ENCODE measurements at places on chromosomes 16 and 17.

GRCh38 chr17:7988750-7989178, 13.7 kb upstream of the GUCY2D start:
- no peak for DNase-seq

GRCh38 chr17:35053204-35053603, 10.3 kb downstream of the RFFL start:
- no peak for DNase-seq

GRCh38 chr17:39576187-39576586, 31.5 kb downstream of the NEUROD2 start:
- no peak for DNase-seq

DNA sequence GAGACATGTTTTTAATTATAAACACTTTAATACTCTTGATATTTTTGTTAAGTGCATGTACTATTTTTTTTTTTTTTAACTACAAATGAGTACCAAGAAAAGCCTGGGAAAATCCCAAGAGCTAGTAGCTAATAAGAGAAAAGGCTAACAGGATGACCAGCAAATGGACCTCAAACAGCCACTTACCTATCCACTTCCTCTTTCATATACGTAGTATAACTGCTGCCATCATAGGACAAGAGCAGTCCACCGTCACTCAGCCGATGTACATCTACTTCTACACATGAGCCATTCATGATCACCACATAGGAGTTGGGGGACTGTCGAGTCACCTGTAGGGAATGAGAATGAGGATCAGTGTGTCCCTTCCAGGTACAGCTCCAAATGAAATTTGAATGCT, 128.0 kb upstream of the C17orf78 start:
- DNase-seq, result no peak

DNA sequence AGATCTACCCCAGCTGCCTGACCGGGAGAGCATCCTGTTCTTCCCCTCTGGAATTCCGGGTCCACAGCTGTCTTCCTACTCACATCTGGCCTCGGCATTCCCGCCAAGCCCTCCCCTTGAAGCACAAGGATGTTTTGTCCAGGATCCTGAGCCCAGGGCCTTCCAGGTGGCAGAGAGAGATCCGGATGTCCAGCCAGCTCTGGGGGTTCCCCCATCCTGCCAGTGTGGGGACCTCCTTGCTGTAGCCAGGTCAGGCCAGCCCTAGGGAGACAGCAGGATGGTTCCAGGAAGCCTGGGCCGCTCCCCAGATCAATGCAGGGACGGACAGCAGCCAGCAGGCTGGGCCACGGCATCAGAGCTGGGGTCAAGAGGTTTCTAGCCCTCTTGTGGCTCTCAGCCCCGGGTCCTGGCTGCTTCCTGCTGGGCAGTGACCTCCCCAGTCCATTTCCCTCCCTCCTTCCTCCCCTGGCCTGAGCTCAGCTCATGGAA, 55.3 kb downstream of the SOCS3 start:
- DNase-seq, result no peak

DNA sequence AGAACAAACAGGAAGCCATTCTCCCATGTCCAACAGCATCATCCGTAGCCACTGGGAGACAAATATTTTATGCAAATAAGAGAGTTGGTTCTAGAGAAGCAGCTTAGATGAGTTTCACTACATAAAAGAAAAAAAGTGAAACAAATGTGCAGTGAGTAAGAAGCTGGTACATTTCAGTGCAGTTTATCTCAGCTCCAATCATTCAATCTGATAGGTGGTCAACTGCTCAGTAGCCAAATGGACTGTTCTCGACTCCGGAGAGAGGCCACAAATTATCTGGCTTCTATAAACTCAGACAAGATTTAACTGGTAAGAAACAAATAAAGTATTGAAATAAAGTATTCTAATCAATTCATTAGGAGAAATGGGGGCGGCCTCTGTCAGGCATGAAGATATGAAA, 68.3 kb downstream of the MAF start:
- no peak for DNase-seq

- DNase-seq, result no peak
These were observed 624.5 kb downstream of the TOX3 start for GRCh38 chr16:51922476-51922875.

DNA sequence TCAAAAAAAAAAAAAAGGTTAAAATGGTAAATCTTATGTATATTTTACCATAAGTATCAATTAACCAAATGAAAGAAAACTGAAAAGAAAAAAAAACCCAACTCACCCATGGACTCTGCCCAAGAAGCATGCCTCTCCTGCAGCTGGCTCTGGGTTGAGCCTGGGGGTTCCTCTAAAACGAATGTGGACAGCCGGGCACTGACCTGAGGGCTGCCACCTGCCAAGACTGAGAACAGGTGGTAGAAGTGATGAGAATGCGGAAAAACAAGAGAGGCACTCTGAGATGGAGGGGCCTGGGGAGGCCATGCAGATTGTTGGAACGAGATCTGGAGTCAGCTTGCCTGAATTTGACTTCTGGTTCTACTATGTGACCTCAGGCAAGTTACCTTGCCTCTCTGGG, 85.5 kb upstream of the MSI2 start:
- DNase-seq, result no peak

DNA sequence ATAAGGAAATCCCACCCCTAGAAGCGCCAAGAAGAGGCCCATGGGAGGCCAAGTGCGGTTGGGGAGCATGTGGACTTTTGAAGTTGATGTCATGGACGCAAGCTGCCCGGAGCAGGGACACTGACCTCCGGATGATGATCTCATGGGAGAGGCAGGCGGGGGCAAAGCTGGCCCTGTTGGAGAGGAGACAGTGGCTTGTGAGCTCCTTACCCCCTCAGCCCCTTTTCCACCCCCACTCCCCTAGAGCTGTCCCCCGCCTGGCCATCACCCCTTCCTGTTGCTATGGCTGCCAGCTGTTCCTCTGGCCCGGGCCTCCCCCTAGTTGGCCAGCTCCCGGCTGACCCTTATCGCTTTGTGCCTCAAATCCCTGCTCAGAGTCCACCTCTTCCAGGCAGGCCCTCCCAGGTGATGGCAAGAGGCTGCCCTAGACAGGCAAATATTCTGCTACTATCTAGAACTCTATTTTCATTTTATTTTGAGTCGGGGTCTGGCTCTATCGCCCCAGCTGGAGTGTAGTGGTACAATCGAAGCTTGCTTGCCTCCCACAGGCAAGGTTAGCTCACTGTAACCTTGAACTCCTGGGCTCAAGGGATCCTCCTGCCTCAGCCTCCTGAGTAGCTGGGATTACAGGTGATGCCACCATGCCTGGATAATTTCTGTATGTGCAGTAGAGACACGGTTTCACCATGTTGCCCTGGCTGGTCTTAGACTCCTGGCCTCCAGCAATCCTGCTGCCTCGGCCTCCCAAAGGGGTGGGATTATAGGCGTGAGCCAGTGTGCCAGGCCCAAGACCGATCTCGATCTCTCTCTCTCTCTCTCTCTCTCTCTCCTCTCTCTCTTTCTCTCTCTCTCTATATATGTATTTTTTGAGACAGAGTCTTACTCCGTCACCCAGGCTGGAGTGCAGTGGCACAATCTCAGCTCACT, 6.6 kb downstream of the NOTUM start:
- DNase-seq, result no peak

- DNase-seq, result peak; percentile 97
These were observed 38.6 kb upstream of the TOB1 start for GRCh38 chr17:50904518-50905459.

DNA sequence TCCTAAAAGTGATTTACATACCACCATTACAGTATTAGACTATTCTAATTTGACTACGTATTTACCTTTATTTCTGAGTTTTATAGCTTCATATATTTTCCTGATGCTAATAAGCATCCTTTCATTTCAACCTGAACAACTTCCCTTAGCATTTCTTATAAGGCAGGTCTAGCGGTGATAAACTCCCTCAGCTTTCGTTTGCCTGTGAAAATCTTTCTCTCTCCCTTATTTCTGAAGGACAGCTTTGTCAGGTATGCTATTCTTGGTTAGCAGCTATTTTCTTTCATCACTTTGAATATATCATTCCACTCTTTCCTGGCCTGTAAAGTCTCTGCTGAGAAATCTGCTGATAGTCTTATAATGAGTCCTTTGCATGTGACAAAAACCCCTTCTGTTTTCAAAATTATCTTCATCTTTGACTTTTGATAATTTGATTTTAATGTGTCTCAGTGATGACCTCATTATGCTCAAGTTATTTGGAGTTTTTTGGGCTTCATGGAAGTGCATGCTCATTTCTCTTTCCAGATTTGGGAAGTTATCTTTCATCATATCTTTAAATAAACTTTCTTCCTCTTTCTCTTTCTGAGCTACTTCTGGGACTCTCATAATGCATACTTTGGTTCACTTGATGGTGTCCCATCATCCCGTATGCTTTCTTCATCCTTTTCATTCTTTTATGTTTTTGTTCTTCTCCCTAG, 285.4 kb upstream of the PMFBP1 start:
- no peak for DNase-seq

GRCh38 chr16:55843105-55843395, 10.2 kb upstream of the CES1 start:
- DNase-seq, result no peak

GRCh38 chr16:52617591-52617990, 70.6 kb upstream of the TOX3 start:
- no peak for DNase-seq

- no peak for DNase-seq
These were observed 6.7 kb upstream of the CIITA start for GRCh38 chr16:10870137-10870776.

GRCh38 chr17:38908676-38909181, 16.7 kb upstream of the LASP1NB start:
- peak; percentile 64 for DNase-seq

GRCh38 chr17:40345994-40346764, 18.4 kb downstream of the GJD3 start:
- no peak for DNase-seq

DNA sequence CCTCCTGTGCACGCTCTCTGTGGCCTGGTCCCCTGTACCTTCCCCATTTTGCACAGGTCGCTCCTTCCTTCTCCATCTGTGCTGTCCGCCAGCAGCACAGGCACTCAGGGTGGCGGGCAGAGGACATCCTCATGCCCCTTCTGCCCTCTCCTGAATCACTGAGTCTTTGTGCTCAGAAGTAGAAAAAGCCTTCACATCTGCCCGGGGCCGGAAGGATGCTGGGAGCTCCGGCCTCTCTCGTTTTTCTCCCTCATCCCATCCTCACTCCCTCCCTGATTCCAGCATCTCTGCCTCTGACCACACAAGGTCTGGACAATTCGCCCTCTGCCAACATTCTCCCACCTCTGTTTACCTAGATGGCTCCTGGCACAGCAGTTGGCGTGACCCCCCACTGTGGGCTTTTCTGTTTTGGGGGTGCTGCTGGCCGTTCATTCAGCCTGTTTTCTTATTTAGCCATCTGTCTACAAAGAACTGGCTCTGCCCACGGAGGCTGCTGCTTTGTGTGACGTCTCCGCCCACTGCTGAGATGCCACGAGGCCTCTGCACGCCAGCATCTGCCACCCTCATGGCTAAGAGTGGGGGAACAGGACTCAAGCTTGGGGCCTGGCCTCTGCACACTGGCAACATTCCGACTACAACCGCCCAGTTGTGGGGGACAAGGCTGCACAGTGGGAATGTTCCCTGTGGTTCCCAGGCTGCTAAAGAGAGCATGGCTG, 36.7 kb downstream of the SEC14L5 start:
- no peak for DNase-seq

GRCh38 chr17:19703106-19703827, 13.1 kb downstream of the SLC47A2 start:
- no peak for DNase-seq

DNA sequence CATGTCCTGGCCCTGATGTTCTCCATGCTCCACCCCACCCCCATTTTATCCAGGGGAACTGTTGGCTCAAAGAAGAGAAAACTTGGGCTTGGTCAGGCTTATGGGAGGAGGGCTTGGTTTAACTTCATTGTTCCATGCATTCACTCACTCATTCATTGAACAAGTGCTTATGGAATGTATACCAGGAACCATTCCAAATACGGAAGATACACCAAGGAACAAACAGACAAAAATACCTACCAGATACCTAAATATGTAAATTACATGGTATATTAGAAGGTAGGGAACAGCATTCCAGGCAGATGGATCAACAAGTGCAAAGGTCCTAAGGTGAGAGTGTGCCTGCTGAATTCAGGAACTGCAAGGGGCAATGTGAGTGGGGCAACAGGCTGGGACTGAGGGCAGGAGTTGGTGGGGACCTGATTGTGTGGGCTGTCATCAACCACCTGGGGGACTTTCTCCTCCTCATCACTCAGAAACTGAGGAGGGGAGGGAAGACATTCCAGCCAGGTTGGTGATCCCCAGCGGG, 39.9 kb downstream of the RAI1 start:
- no peak for DNase-seq

DNA sequence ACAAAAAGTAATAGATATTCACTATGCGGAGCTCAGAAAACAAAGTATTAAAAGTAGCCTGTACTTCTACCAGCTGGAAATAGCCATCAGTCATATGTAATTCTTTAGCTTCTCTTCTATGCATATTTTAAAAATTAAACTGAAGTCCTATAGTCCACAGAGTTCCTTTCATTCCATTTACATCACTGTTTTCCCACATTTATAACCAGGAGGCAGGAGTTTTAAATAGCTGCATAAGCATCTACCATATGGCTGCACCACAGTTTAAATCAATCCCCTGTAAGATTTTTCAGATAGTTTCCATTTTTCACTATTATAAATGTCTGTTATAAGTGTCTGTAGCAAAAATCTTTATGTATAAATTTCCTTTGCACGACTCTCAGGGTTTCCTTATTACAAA, 45.1 kb downstream of the ZFHX3 start:
- DNase-seq, result no peak

- DNase-seq, result no peak
These were observed 94.0 kb upstream of the WSB1 start for GRCh38 chr17:27199948-27200347.

DNA sequence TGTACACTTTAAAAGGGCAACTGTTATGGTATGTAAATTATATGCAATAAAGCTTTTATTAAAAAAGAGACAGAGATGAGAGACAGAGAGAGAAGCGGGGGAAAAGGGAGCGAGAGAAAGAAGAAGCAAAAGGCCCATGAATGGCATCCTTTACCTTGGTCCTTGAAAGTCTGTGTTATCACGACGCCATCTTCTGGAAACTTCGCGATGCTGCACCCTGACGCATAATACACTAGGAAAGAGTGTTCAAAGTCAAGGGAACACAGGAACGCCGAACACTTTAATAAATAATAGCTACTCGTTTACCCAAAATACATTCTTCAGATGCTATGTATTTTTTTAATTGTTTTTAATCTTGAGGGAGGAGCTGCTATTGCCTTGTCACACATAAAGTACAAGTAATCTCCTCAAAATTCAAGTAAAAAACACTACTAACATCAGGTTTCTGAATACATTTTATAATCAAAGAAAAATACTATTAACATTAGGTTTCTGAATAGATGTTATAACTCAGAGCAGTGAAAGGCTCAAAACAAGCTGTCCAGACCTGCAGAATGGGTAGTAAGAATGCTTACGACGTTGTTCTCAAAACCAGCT, 23.0 kb upstream of the SLC38A8 start:
- DNase-seq, result peak; percentile 55

DNA sequence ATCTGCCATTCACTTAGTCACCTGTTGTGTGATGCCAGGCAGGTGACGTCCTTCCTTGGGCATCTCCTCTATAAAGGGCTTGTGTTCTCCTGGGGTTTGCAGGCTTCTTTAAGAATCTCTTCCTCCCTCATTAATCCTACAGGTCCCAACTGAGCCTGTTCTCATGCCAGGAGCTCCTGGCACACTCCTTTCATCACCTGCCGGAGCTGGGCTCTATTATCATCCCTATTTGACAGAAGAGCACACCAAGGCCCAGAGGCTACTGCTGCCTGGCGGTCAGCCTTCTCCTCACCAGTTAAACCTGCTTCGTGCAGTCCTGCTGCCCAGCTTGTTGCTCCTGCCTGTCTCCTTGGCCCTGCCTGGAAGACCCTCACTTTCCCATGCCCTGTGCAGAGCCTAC, 51.2 kb downstream of the RAI1 start:
- DNase-seq, result no peak

- peak; percentile 66 for DNase-seq
These were observed 7.6 kb downstream of the ADCY7 start for GRCh38 chr16:50273888-50274325.
